ENCODE measurements at places on chromosomes 2 and 18.

GRCh38 chr18:44079606-44080005 lies 601.1 kb upstream of the SETBP1 start:
- DNase-seq: no peak

- DNase-seq: no peak
These were observed 37.7 kb downstream of the ZNF407 start for GRCh38 chr18:74635224-74635975.

DNA sequence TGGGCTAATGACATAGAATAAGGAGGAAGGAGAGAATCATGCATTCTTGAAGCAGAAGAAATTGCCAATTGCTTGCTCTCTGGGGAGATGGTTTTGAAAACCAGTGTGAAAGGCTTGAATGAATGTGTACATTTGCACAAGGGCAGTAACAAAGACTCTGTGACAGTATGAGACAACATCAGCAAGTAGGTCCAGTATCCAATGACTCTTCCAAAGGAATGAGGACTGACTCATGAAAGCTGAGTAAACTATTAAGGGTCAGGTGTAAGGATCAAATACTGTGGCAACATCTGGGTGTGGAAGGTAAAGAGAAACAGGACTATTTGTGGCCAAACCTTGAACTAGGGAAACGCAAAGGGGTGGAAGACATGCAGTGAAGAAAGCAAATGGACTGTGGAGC lies 886.0 kb upstream of the CHAC2 start:
- no peak for DNase-seq

- no peak for DNase-seq
These were observed 16.2 kb downstream of the SALL3 start for GRCh38 chr18:78995740-78996395.

DNA sequence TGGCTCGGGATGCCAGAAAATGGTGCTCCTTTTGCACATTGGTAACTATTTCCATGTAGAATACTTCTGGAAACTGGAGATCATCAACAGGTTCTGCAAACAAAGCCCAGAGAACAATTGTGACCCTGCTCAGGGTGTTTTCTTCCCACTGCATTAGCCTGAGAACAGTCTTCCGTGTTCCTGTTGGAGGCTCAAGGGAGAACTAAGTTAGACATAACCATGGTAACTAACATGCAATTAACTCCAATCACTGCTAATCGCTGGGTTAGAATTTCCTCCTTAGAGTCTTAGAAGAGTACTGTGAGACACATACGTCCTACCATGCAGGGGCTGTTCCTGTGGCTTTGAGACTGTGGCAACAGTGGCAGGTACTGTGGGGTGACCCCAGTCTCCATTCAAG lies 36.0 kb upstream of the PDIA6 start:
- no peak for DNase-seq

DNA sequence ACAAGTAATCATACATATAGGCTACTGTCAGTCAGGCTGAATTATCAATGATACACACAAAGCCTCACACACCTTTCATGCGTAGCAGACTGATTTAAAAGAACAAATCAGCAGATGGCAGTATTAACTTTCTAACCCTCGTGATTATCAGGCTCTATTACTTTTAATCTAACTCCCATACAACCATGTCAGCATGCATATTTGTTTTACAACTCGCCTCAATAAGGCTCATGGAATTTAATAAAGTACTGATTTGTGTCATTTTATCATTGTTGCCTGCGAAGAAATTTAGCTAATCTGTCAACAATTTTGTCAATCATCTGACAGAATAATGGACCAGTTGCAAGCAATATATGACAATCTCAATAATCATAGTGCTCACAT lies 82.8 kb downstream of the SLC25A12 start:
- DNase-seq: no peak

DNA sequence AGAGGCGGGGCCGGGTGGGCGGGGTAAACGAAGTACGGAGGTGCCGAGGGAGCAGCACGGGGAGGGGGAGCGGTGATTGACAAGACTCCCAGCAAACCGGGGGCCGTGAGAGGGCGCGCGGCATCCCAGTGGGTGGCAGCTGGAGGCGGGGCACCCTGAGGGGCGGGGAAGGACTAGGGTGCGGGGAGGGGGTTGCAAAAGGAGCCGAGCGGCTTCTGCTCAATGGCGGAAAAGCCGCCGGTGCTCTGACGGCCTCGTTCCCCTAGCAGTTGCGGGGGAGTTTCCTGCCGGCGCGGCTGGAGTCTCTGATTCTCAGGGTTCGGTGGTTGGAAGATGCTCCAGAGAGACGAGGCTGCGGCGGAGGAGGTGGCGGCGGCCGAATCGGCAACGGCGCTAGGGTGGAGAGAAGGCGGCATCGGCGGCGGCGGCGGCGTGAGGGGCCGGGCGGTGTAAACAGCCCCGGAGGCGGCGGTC lies at the start of gene PPM1B:
Gene PPM1B, plus strand, starts transcription at position 195 of the 474 bp plus-strand sequence. CDS start 32,325 bp downstream, outside the sequence.
- DNase-seq: no peak

GRCh38 chr2:157061799-157062198 lies 195.7 kb upstream of the GALNT5 start:
- DNase-seq: no peak

DNA sequence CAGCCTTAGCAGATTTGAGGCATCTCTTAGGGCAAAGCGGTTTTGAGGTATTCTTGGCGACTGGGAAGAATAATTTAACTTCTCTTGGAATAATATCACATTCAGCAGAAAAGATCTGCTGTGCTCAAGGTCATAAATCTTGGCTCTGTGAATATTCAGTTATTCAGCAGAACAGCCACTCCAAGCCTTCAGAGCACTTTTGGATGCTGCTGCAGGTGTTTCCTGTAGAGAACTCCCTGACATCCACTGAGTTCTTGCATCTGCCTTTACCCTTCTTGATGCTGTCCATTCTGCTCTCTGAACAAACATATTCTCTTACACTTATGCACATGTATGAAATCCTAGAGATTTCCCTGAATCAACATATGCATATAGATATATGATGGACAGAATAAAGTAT lies 390.3 kb downstream of the NRXN1 start:
- no peak for DNase-seq

GRCh38 chr2:218832081-218832480 lies 478 bp upstream of the PRKAG3 start:
- no peak for DNase-seq

DNA sequence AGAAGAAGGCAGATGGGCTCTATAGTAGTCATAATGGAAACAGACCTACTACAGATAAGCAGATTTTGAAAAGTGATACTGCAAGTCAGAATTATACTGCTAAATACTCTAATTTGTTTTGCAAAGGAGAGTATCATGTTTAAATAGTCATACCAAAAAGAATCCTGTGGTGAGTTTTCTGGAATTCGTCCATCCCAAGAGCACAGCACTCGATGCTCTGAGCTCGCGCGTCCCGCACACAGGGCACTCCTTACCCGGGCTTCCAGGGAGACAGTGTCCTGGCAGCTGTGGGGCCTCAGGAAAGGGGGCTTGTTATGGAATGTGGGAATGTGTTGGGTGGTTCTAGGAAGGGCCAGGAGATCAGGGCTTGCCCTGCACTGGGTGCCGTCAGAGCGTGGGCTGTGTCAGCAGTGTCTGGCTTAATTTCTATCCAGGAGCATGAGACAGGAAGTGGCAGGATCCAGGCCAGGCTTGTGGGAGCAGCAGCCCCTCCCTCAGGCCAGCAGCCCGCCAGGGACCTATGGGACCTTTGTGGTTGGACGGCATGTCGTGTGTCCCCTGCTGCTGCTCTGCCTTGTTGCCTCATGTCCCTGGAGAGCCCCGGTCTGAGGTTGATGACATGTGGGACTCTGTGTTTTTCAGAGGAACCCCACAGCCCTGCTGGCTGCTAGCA lies 193.2 kb upstream of the TPO start:
- DNase-seq: no peak

- no peak for DNase-seq
These were observed 4.6 kb upstream of the UGT1A5 start for GRCh38 chr2:233707940-233708644.

DNA sequence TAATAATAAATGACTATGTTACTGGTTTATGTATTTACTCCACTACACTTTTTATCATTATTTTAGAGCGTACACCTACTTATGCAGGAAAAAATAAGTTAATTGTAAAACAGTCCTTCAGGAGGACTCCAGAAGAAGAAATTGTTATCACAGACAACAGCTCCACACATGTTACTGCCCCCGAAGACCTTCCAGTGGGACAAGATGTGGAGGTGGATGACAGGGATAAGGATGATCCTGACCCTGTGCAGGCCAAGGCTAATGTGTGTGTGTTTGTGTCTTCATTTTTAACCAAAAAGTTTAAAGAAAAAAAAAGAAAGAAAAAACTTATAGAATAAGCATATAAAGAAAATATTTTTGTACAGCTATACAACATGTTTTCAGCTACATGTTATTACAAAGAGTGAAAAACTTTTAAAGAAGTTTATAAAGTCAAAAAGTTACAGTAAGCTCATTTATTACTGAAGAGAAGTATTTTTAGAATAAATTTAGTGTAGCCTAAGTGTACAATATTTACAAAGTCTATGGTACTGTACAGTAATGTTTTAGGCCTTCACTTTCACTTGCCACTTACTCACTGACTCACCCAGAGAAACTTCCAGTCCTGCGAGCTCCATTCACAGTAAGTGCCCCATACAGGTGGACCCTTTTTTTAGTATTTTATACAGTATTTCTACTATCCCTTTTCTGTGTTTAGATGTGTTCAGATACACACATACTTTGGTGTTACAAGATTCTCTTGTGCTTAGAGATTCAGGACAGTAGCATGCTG lies 7.5 kb downstream of the TGFBRAP1 start:
- DNase-seq: no peak

- DNase-seq: no peak
These were observed 42.8 kb upstream of the STK17B start for GRCh38 chr2:196214156-196214555.

DNA sequence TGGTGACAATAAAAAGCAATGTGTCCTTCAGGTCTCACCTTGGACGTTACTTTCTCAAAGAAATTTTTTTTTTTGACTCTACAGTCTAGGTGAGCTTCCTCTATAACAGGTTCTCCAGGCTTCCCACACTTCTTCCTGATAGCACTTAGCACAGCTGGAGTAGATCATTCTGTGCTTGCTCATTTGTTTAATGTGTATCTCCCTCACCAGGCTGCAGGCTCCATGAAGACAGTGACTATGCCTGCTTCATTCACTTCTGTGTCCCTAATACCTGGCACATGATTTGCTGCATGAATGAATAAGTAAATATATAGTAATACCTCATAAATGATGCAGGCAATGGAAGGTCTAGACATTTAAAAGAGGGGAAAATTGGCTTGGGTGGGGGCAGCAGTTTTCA lies 109.9 kb upstream of the CD302 start:
- no peak for DNase-seq

- no peak for DNase-seq
These were observed 83.3 kb downstream of the SMIM21 start for GRCh38 chr18:75344161-75344560.

GRCh38 chr2:219109471-219109870 lies 48.8 kb upstream of the IHH start:
- DNase-seq: no peak

DNA sequence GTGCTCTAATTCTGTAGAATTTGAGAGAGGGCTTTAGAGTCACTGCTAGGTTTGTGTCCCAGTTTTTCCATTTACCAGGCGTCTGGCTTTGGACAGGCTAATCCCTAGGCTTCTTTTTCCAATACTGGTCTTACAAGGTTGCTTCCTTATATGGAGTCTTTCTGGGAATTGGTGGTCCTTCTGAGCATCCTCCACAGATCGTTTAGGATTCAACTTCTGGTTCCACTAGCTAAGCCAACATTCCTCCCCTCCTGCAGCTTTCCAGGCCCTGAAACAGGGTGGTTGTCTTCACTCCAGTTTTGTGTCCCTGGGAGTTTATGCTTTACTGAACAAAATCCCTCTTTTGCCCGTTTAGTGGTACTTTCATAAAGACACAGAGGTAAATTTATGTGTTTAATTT lies 170.6 kb downstream of the CERS6 start:
- DNase-seq: no peak

- DNase-seq: no peak
These were observed 557 bp upstream of the DSG2 start for GRCh38 chr18:31497404-31497835.

DNA sequence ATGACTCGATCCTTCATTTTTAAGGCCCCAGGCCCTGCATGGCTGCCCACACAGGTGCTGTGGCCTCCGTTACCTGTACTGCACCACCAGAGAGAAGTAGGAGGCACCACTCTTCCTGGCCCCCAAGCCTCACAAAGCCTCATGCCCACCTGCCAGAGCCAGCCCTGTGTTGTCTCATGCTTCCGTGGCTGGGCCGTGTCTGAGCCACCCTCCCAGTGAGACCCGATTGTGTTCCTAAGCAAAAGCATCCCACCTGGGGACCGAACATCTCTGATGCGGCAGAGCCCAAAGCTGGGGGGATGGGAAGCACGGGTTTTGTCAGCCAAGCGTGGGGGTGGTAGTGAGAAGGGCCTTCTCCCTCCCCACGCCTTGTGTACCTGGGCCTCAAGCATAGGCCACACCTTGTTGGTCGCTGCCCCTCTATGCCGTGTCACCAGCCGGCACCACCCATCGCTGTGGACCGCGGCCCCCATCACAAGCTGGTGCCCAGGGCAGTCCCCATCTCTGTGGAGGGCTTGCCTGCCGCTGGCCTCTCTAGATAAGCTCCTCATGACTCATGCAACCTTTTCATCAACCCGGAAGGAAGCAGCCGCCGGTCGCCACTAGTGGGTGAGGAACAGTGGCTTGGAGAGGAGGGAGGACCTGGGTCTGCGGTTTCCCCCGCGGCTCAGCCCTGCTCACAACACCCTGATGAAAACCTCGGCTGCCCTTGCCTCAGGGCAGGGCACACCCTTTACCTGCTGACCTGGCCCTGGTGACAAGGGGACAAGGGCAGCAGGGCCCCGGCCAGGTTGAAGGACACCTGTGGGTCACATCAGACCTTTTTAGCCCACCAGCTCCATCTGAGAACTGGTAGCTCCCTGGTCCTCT lies 2.7 kb upstream of the RNPEPL1 start:
- no peak for DNase-seq

DNA sequence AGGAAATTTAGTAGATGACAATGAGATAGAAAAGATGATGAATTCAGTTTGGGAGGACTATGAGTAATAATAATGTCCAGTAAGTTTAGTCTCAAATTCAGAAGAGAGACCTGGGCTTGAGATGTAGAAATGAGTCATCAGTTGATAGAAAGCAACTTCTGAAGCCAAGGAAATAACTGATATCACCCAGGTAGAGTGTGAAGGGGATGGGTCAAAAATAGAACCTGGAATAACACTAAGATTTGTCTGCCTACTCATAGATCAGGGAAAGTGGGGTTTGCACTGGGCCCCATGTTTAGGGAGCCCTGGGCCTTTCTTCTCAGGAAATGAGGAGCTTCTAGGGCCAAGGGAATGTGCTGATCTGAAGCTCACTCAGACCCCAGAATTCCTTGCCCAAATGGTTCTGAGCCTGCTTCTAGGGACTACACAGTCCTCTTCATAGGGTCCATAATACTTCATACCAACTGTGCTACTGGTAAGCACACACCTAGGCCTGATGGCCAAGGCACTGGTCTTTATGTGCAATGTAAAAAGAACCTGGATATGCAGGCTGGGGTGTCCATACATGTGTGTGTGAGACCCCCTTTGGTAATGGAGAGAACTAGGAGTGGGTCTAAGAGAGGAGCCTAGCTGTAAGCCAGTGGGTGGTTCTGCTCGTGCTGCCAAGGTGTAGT lies 141.2 kb downstream of the IKZF2 start:
- no peak for DNase-seq

GRCh38 chr18:69885355-69885754 lies 62.3 kb downstream of the CD226 start:
- no peak for DNase-seq

GRCh38 chr18:63440881-63441280 lies 18.6 kb upstream of the VPS4B start:
- no peak for DNase-seq
